SK-MEL-5 (cell line): ENCODE measurements at places on chromosomes 3 and 15.

DNA sequence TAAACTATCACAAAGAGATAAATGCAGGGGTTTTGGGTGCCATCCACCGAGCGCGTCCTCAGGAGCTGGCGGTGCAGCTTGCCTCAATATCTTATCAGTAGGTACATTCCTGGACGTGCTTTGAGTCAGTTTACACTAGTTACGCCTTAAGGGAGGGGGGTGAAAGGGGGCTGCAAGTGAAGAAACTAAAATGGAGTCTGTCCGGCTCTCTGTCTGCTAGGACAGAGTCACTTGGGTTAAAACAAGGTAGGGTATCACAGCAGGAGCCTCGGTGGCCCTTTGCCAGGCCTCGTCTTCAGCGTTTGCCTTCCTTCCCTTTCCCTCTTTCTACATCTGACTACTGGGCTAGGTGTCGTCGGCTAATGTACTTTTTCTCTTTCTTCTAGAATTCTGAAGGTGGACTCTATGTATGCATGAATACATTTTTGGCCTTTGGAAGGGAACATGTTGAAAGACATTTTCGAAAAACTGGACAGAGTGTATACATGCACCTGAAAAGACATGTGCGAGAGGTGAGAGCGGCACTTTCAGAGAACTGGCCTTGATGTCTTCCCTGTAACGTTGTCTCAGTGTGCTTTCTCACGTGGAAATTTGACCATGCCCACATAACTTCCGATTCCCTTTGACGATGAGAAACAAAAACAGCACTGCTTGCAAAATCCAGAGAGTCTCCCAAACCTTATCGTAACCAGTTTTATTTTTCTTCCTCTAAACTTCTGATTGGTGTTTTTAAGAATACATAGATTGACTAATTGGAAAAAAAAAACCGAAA is 28.8 kb downstream of the USP13 start:
- DNase-seq: no peak

DNA sequence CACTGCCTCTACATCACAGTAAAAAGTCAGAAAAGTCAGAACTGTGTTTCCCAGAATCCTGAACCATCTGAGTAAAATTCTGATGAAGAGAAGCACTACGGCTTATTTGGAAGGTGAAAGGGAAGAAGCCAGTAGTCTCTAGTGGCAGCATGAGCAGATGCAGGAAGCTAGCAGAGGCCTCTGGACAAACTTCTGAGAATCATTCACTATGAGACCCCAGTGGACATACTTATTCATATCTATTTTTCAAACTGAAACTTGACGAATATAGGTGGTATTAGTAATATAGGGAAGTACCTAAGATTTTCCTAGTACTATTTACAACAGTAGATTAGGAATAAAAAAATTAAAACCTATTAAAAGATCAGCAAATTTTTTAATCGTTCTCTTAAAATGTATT is 272.8 kb upstream of the TTC14 start:
- DNase-seq: peak; percentile 19

- peak; percentile 8 for DNase-seq
Observed at GRCh38 chr15:73822998-73823397, 50.4 kb upstream of the TBC1D21 start.

- DNase-seq: no peak
Observed at GRCh38 chr15:92667287-92667904, 11.8 kb upstream of the FAM174B start.

DNA sequence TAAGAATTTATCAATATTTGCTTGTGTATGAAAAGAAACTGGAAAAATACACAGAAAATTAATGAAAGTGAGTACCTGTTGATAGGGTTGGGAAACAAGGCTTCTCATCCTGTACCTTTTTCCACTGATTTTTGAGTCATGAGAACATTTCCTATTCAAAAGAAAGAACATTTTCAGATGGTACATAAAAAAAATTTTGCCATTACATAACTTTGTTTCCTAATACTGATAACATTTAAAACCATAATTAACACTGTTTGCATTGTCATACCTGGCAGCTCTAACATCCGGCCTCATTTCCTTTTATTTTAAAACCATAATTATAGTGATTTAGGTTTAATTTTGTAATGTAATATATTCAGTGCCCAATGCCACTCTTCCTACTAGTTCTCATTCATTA is 11.7 kb downstream of the NKTR start:
- no peak for DNase-seq

DNA sequence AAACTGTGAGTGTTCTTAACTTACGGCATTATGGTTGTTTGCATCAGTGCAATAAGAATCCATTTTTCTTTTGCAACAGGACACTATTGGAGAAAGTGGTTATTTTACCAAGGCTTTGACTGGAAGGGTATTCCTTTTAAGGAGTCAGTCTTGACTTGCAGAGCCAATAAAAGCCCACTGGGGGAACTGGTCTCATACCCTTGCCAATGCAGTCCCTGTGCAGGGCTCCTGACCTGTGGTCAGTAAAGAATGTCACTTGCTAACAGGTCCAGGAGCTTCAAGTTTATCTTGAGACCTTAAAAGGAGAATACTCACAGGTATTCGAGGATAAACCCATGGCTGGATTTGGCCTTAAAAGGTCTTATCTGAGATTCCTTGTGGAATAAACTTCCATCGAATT is 227.8 kb upstream of the GBE1 start:
- DNase-seq: no peak

DNA sequence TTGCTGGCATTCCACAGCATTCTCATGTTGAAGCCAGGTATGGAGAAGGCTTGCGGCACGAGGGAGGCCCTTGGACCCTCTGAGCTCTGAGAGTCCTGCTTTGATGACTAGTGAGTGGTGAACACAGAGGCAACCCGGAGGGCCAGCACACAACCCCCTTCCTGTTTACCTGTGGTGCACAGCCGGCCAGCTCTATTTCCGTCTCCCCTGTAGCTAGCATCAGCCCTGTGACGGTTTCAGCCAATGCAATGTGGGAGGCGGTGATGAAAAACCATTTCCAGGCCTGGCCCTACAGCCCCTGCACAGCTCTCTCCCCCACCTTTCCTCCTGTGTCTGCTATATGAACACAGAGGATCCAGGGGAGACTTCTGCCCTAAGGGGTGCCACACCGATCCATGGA is 76.8 kb upstream of the KLHL25 start:
- DNase-seq: no peak

DNA sequence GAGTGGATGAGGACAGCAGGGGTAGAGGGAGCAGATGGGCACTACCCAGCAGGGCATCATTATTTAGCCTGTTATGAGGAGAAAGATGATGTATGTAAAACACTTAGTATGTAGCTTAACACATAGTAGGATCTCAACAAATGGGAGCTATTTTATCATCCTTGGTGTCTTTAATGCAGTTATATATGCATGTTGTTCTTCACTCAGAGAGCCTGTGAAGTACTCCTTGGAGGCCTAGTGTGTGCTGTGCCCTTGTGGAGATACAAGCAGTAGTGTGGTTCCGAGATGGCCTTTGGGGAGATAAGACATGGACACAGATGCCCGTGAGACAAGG is 124.2 kb downstream of the LIPC start:
- no peak for DNase-seq

- DNase-seq: no peak
Observed at GRCh38 chr3:64880916-64881315, 193.1 kb upstream of the ADAMTS9 start.

DNA sequence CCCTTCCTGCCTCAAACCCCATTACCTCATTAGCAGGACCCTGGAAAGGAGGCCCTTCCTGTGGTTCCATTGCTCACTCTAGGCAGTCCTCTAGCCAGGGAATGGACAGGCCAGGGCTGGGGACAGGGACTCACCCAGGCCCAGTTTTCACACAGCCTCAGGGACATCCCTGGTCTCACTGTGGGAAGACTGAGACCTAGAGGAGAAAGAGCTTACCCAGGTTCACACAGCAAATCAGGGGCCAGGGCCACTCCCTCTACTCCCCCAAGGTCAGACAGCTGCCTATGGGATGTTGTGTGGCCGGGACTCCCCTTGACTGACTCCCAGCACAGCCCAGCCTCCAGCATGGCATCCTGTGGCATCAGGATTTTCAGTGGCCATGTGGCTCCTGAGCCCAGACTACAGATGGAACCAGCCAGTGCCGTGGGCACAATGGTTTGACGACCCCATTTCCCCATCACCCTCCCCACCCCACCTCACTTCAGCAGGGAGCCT is 49.3 kb downstream of the ADAMTS7 start:
- no peak for DNase-seq

- DNase-seq: no peak
Observed at GRCh38 chr3:185586686-185587039, 568 bp downstream of the SENP2 start.

- peak; percentile 65 for DNase-seq
Observed at GRCh38 chr3:69368129-69368741, 17.7 kb downstream of the FRMD4B start.

DNA sequence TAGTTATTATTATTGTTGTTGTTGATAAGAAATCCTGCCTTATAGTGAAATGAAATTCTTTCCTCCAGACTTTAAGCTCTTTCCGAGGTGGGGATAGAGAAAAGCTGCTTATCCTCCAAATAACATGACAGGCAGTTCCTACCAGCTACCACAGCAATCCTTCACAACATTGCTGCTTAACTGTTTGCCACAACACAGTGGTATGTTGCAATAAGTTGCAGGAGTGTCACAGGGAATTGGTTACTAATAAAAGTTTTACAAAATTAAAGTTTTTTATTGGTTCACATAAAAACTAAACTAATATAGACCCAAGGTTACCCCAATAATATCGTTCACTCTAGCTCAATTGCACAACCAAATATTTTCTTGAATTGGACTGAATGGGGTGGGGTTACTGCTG is 57.4 kb upstream of the ICE2 start:
- DNase-seq: no peak

- DNase-seq: peak; percentile 66
Observed at GRCh38 chr3:143326983-143327778, 207.6 kb downstream of the CHST2 start.

DNA sequence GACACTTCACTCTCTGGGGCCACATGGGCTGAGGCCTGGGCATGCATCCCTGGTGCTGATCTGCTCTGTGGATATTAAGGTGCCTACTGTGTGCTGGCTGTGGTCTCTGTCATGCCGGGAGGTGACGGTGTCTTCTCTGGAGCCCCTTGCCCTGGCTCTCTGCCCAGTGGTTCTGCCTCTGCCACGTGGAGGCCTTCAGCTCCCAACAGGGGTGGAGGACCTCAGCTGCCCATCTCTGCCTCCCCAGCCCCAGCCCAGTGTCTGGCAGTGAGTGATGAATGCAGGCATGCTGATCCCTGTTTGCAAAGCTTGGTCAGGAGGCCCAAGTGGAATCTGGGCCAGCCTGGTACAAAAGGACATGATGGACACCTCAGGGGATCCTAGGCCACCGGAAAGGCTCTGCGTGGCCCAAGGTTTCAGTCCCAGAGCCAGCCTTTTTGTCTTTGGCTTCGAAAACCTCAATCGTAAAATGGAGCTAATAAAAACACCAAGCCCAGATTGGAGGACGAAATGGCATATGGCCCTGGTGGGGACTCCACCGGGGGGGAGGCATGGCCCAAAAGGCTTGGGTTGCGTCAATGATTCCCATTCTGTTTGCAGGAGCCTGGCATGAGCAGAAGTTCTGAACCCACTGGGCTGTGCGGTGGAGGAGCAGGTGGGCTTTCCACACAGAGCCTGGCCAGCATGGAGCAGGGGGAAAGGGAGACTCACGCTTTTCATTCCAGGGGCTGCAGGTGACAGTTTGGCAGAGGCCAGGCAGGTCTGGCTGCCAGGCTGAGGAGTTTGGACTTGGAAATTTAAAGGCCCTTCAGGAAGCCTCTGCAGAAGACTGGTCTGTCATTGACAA is 54.7 kb upstream of the KLF13 start:
- no peak for DNase-seq

DNA sequence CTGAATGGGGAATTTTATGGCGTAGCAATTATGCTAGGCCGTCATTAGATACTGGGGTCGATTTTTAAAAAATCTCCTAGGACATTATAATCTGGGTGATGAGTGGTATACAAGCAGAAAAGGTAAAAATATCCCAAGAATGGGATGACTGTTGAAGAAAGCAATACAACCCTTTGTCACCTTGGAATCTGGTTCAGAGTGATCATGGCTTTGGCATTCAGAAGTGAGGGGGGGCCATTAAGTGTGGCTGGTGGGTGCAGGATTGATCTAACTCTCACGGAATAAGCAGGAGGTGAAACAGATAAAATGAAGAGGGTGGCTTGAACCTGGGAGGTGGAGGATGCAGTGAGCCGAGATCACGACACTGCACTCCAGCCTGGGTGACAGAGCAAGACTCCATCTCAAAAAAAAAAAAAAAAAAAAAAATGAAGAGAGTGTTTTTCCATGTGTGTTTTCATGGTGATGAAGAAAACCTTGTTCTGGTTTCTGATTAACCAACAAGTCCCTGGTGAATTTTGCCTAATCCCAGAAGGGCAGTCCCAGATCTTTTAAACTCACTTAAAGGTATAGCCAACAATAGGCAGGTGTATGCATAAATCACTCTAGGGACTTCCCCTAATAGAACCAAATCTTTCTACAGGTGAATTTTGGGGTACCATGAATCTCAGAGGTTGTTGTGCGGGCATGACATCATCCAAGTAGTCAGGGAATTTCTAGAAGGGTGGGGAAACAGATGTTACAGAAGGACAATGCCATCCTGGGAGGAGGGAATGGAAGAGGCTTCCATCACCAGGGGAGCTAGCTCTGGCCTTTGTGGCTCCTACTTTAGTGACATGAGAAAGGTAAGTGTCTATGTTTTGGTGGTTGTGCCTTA is 3.1 kb upstream of the RAD54L2 start:
- no peak for DNase-seq

GRCh38 chr3:8341821-8342247 is 159.8 kb upstream of the LMCD1 start:
- no peak for DNase-seq

GRCh38 chr3:117606866-117607265 is 897.3 kb downstream of the TUSC7 start:
- DNase-seq: no peak

DNA sequence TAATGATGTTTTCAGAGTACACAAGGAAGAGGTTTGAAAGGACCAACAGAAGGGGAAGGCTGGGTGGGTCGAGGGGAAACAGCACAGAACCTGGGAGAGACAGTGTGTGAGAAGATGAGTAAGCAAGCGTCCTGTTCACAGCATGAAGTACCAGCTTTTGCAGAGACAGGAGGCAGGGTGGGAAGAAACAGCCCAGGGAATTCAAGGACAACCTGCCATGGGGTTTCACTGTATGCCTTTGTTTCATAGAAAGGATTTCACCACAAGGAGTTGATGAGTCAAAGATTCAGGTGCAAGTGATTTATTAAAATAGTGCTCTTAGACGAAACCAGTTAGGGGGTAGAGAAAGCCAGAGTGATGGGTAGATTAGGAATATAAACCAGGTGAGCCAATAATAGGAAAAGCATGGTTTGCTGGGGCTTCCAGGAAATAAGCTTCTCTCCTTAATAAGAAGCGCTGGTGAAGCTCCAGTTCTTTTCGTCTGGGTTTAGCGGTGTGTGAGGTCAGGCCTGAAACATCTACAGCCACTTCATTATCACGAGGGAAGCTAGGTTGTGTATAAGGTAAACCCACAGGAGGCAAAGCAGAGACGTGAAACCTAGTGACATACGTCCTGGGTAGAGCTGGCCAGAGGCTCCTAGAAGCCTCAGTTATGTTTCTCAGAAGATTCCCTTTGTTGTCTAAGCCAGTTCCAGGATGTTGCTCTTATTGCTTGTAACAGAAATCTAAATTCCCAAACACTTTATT is 3.9 kb downstream of the HHLA2 start:
- no peak for DNase-seq
